Endothelial cell (in vitro differentiated cells): ENCODE measurements at places on chromosomes 6 and 20. TPM values are rescaled to one million over a fixed set of nuclear protein-coding genes. Genes with fewer than 3 reads are reported as not detected.
A peak's percentile ranks its signal among the peaks of the same experiment; 100 is the strongest.

The ROS1 gene
- total RNA-seq, result 0.05 TPM

The TFAP2C gene
- total RNA-seq, result 0.82 TPM

GRCh38 chr6:73078908-73079610, 146.2 kb downstream of the KHDC1L start:
- no peak for DNase-seq

GRCh38 chr6:38080889-38081288, 261.4 kb downstream of the ZFAND3 start:
- no peak for DNase-seq

GRCh38 chr20:16263582-16263981, 309.7 kb downstream of the KIF16B start:
- DNase-seq, result peak; percentile 32

- no peak for DNase-seq
Measured at GRCh38 chr20:22890594-22891300, 144.4 kb upstream of the SSTR4 start.

- DNase-seq, result no peak
Measured at GRCh38 chr6:121260651-121261102, 73.6 kb downstream of the TBC1D32 start.

DNA sequence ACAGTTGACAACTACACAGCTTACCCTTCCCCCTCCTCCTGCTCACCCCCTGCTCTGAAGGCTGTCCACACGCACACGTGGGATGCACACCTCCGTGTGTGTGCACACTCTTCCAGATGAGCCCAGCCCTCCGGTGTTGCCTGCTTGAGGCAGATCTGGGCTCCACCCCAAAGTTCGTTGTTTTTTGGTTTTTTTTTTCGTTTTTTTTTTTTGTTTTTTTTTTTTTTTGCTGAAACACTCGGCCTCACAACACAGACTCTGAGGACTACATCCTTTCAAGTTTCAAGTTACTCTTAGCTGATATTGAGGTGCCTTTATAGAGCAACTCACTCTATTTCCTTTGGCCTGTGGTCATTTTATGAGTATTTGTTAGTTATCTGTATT, 88.2 kb downstream of the RREB1 start:
- DNase-seq, result no peak
